Dermis microvascular lymphatic vessel endothelial cell (primary cell): ENCODE measurements at places on chromosomes 4 and X. TPM values are rescaled to one million over a fixed set of nuclear protein-coding genes. Genes with fewer than 3 reads are reported as not detected.

Gene SPATA4
- total RNA-seq: not detected in 2 replicates

Gene FAM133A
- total RNA-seq: not detected in 2 replicates

Gene ADH1C
- not detected in 2 replicates for total RNA-seq

Gene HGFAC
- under 0.01 and 0.13 TPM in 2 replicates for total RNA-seq

Gene SH3BGRL
- 21.8 and 37.8 TPM in 2 replicates for total RNA-seq

Gene RAB39B
- total RNA-seq: 0.13 and 0.26 TPM in 2 replicates

DNA sequence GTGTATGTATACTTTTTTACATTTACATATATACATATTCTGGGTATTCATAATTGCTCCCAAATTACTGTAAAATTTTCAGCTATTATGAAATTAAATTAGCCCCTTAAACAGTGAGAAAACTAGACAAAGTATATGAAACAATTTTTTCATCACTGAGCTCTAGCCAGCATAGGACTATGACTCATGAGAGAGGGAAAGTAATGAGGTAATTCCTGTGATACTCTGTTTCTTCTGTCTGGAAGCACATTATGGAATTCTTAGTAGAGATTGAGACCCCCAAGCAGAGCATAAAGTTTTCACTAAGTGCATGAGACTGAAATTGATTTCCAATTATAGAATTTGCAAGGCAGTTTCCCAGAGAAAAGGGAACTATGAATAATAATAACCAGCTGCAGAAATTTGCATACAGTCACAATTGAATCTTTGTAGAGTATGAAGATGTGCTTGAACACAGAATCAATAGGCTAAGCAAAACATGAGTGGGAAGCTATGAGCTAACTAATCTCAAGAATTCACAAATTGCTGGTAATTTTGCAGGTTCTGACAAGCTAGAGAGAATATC lies 779.3 kb downstream of the ARAP2 start:
- no peak for DNase-seq

DNA sequence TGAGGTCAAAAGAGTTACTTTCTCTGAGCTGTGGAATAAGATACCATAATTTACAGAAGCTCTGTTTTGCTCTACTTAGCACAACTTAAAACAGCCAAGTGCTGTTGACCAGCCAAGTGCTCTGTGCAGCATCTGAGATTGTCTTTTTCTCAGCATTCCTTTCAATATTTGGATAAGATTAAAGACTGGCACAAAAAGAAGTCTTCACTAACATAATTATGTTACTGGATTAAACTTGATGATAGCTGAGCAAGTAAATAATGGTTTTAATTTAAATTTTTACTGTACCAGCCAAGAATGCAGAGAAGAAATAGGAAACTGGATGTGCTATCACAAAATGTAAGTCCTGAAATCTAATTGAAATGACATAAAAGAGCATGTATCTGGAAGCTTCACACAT lies 60.4 kb downstream of the NPY2R start:
- no peak for DNase-seq

- no peak for DNase-seq
These were observed 90.7 kb downstream of the LNX1 start for GRCh38 chr4:53500546-53500945.

DNA sequence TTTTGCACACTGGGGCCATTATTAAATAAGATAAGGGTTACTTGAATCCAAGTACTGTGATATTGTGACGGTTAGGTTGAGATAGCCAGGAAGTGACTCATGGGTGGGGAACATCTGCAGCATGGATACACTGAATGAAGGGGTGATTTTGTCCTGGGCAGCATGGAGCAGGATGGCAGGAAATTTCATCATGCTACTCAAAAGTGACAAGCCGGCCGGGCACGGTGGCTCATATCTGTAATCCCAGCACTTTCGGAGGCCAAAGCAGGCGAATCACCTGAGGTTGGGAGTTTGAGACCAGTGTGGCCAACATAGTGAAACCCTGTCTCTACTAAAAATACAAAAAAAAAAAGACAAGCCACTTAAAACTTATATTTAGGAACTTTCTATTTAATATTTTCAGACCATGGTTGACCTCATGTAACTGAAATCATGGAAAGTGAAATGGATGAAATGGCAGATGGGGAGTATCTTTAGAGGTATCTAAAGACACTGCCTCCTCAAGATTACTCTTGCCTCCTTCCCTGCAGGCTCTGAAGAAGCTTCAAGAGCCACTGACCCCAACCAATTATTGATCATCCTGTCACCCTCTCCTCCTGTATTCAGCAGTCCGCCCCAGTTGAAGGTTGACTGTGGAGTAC lies 3.9 kb upstream of the TRIM60 start:
- DNase-seq: no peak

GRCh38 chr4:14627038-14627437 lies 375.2 kb upstream of the CPEB2 start:
- DNase-seq: no peak

GRCh38 chr4:142984871-142985585 lies 138.9 kb upstream of the INPP4B start:
- DNase-seq: peak; percentile 11

GRCh38 chr4:11218692-11219091 lies 210.0 kb downstream of the HS3ST1 start:
- DNase-seq: no peak

DNA sequence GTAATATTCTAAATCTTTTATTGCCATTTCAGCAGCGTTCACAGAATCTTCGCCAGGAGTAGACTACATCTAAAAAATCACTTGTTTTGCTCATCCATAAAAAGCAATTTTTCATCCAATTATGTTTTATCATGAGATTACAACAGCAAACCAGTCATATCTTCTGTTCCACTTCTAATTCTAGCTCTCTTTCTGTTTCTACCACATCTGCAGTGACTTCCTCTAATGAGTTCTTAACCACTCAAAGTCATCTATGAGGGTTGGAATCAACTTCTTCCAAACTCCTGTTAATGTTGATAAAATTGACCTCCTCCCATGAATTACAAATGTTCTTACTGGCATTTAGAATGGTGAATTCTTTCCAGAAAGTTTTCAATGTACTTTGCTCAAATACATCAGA lies 174.4 kb upstream of the BRWD3 start:
- DNase-seq: no peak

DNA sequence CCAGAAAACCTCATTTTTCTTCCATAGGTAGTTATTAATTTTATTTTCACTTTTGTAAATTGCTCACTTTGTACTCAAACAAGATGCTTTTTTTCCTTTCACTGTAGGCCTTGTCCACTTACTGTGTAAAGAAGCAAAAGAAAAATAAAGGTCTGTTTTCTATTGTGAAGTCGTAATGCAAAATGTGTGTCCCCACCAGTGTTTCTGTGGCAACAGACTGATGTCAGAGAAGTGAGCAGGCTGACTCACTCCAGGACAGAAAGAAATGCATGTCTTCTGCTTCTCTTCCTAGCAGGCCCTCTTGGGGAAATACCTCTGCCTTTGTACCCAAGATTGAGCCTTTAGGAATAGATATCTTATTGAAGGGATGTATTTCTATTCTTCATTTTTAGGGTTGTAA lies 30.3 kb downstream of the INPP4B start:
- DNase-seq: no peak

GRCh38 chr4:1833307-1834046 lies 22.5 kb downstream of the LETM1 start:
- DNase-seq: no peak
